ENCODE measurements at places on chromosomes 6 and 20.
A peak's percentile ranks its signal among the peaks of the same experiment; 100 is the strongest.

- no peak for DNase-seq
Observed at GRCh38 chr20:32980990-32981389, 23.2 kb downstream of the SUN5 start.

DNA sequence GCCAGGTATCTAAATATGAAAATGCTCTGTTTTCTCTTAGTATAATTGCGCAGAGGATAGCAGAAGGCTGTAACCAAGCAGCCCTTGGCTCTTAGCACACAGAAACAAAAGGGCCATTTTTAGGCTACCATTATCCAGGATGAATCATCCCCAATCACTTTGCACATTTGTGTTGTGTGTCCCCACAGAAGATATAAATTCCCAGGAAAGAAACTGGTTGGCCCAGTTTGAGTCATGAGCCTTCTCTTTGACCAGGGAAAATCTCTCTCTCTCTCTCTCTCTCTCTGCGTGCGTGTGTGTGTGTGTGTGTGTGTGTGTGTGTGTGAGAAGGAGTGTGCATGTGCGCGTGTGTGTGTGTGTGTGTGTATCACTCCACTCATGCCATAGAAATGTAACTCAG is 178.5 kb downstream of the FRK start:
- DNase-seq = no peak

GRCh38 chr6:14380086-14380820 is 262.7 kb downstream of the CD83 start:
- DNase-seq = no peak

GRCh38 chr20:37494301-37494700 is 26.7 kb upstream of the NNAT start:
- no peak for DNase-seq

DNA sequence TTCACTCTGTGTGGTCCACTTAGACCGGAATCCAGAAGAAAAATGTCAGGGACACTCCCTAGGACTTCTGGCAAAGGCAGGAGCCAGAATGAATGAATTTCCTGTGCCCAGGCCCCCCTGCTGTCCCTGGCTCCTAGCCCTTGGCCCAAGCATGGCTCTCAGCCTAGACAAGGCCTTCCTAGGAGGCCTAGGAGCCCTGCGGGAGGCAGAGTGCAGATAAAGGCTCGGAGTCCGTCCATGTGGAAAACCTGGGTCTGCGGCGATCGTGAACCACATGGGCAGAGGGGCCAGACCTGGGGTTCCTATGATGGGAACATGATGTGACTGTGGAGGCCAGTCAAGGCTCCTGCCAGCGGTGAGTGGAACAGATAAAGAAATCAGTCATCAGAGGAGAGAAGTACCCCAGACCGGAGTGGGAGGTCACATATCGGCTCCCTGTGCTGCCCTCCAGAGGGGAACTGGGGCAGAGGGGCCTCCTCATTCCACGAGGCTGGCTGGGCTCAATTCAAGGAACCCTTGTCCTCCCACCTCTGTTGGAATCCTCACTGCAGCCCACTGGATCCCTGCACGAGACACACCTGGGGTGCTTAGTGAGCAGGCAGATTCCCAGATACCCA is 5.9 kb upstream of the VSTM2L start:
- DNase-seq = no peak

DNA sequence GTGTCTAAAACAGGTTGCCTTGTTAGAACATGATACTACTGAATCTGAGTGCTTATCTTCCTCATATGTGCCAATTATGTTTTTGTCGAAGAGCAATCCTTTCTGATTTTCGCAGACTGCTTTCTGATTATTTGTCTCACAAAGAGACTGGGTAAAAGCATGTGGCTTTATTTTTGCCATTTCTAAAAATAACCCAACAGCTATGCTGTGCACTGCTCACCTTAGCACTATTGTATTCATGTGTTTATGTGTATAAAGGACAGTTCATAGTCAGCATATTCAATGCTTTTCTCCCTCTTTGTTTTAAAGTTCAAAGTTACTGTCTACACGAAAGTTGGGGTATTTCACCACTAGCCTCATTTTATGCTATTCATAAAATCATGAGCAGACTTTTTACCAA is 127.0 kb downstream of the SGK1 start:
- DNase-seq = no peak

GRCh38 chr6:31775633-31776484 is 1.3 kb downstream of the VWA7 start:
- DNase-seq = no peak

GRCh38 chr6:130215526-130215925 is 7.2 kb downstream of the SAMD3 start:
- no peak for DNase-seq

- DNase-seq = peak; percentile 82
Observed at GRCh38 chr20:19212821-19213502, 520 bp downstream of the SLC24A3 start.

DNA sequence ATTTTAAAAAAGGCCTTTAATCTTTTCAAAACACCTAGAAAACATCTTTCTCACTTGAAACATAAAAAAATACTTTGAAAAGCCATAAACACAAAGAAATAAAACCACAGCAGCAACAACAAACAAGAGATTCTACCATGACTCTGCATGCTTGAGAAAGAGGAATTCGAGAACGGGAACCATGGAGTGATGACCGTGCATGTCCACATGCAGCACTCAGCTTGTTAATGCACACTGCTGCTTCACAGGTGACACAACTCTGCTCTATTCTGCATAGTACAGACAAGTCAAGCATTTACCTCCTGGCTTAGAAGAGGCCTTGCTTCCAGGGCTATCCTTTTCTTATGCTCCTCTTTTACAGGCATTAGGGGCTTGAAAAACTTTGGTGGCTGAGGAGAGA is 64.9 kb upstream of the NUP153 start:
- DNase-seq = peak; percentile 9

GRCh38 chr6:33008944-33009861 is at the start of gene HLA-DOA:
TSS of gene HLA-DOA (minus strand) at chr6:33009591.
- DNase-seq = no peak

DNA sequence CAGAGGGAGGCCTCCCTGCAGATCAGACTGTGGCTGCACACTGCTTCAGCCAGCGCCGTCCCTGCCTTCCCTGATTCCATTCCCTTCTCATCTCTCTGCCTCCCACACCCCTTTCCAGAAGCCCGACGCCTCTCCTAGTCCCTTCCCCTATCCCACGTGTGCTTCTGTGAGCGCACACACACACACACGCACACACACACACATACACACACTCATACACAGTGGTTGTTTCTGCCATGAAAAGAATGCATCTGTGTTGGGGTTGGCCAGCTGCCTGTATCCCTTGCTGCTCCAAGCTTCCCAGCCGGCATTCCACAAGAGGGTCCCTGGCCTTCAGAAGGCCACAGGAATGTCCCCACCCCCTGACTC is 51.7 kb downstream of the MOCS1 start:
- DNase-seq = no peak

DNA sequence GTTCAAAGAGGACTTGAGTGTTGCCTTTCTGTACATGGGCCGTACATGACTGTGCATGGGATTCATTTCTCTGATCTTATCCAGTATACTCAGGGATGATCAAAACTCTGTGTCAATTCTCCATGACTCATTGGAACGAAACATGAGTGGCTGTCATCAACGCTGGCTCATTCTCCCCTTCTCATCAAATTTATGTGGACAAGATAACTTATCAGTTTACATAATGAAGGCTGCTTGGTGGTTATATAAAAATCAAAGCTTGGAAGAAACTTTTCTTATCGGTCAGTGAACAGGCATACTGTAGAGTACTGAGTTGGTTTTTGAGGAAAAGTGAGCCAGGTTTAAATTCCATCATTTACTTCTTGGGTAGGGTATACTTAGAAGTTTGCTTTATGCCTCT is 24.9 kb downstream of the CRISP1 start:
- DNase-seq = no peak

DNA sequence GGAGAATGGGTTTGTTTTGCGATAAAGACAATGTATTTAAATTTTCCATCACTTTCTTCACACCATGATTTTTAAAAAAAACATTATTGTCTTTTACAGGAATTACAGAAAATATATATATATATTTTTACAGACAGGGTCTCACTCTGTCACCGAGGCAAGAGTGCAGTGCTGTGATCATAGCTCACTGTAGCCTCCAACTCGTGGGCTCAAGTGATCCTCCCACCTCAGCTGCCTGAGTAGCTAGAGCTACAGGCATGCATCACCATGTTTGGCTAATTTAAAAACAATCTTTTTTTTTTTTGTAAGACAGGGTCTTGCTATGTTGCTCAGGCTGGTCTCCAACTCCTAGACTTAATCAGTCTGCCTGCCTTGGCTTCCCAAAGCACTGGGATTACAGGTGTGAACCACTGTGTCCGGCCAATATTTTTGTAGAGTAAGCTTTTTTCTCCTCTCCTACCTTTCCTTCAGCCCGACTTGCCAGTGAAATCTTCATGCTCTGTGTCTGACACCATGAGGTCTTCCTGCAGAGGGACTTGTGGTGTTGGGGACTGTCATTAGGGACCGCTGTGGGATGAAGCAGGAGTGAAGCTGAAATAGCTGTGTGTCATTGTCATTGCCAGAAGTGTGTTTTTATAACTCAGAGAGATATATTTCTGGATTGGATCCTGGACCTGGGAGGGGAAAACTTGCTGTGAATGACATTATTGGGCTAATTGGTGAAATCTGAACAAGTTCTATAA is 13.2 kb downstream of the DSP start:
- DNase-seq = no peak

DNA sequence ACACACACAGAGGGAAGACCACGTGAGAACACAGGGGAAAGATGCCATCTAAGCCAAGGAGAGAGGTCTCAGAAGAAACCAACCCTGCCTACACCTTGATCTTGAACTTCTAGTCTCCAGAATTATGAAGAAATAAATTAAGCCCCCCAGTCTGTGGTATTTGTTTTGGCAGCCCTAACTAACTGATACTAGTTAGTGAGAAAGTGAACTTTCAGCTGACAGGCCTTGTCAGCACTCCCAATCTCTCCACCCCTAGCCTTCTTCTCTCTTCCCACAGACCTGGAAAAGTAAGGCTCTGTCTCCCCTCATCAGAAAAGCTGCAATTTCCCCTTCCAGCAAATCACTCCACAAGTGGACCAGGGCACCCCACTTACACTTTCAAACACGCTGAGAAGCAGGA is 108.6 kb upstream of the CDYL start:
- no peak for DNase-seq

DNA sequence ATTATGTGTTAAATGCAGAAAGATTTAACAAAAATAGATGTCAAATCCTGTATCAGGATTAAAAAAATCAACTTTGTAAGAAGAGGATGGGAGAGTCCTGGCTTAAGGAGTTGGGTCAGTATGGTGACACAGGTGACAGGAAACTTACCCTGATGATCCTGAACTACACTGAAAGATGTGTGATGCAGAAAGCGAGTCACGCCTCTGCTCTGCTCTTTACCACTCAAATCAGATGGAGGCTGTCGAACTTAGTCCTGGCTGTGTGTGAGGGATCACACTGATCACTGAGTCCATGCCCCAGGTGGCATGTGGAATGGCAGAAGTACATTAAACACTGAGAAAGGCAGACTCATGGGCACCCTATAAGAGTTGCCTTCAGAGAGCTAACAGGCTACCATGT is 92.9 kb downstream of the GJA10 start:
- DNase-seq = no peak

DNA sequence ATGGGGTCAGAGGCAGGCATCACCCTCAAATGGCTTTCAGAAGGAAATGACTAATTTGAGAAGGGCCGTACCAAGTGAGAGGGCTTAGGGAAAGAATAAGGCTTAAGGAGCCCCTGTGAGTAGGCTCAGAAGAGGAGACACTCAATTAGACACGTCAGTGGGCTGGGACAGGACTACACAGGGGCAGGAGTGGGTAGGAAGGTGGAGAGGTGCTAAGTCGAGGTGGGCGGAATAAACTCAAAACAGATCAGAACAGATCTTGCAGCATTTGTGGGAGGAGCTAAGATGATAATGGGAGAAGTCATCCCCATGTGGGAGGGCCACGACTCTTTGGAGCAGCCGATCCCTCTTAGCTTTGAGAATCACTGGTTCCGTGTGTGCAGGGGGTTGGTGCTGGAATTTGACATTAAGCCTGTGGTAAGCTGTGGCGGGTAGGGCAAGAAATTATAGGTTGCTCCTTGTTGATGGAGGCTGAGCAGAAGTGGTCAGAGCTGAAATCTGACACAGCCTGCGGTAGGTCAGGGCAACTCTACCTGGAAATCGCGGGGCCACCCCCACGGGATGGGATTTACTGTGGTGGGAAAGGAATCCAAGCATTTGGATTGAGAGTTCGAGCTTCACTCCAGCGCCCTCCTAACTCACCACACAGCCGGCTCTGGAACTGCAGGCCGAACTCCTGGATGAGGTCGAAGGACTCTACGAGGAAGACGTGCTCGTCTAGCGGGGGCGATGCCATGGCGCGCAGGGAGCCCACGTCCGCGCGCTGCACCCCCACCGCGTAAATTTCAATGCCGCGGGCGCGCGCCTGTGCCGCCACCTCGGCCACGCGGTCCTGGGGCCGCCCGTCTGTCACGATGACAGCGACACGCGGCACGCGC is 2.8 kb upstream of the RBPJL start:
- DNase-seq = no peak

- no peak for DNase-seq
Observed at GRCh38 chr6:101110814-101111213, 229.7 kb upstream of the ASCC3 start.

Data from suppressor macrophage treated with lipopolysaccharide for 1 hour (primary cell).